ENCODE measurements at places on chromosomes 7 and 10. TPM values are rescaled to one million over a fixed set of nuclear protein-coding genes. Genes with fewer than 3 reads are reported as not detected.

DNA sequence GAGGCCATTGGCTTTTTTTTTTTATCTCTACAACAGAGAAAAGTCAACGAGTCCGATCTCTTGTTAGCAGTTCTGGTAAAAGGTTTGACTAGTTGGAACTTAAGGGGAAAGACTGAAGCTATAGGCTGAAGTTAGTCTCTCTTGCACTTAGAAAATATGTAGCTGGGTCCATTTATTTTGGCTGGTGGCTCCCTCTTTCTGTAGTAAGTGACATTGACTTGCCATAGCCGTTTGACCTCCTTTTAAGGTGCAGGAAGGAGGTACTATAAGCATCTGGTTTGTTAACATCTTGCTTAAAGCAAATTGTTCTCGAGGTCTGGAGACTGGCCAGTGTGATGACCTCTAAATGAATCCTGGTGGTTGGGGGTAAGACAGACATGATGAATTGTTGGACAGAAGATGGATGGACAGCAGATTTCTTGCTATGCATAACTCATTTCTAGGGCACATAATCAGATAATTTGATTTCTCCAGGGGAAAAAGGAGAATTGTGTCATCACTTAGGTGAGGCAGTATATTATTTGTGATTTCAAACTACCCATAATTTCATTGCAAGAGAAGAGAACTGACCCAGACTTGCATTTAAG is 356.3 kb upstream of the GALNT17 start:
- no peak for DNase-seq

DNA sequence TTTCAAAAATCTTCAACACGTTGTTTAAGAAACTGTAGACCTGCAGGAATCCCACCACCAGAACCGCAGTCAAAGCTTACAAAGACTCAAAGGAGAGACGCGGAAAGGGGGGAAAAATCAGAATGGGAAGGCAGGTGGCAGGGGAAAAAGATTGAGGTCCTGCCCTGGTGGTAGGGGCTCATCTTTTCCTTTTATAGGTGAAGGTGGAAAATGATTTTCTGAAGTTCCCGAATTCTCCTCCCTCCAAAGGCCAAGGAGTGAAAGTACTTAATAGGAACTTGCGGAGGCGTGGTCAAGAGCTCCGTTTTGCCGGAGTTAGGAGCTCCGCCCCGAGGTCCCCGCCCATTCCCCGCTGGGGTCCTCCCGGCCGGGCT is 724 bp downstream of the BBIP1 start:
- DNase-seq, result peak; percentile 94

DNA sequence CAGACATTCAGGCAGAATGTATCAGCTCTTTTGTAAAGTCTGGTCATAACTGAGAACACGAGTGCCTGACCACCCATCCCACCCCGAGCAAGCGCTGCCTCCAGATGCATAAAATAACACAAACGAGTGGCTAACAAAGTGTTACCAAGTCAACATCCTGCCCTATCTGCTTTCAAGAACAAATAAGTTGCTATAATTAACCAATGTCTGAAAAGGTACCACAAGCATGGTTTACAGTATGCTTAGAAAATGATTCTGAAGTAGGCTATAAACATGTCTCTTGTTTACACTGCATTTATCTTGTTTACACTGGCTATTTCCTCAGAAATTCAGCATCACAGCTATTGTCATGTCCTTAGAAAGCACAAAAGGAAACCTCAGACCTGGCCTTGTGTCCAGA is 49.5 kb downstream of the PIK3AP1 start:
- no peak for DNase-seq

DNA sequence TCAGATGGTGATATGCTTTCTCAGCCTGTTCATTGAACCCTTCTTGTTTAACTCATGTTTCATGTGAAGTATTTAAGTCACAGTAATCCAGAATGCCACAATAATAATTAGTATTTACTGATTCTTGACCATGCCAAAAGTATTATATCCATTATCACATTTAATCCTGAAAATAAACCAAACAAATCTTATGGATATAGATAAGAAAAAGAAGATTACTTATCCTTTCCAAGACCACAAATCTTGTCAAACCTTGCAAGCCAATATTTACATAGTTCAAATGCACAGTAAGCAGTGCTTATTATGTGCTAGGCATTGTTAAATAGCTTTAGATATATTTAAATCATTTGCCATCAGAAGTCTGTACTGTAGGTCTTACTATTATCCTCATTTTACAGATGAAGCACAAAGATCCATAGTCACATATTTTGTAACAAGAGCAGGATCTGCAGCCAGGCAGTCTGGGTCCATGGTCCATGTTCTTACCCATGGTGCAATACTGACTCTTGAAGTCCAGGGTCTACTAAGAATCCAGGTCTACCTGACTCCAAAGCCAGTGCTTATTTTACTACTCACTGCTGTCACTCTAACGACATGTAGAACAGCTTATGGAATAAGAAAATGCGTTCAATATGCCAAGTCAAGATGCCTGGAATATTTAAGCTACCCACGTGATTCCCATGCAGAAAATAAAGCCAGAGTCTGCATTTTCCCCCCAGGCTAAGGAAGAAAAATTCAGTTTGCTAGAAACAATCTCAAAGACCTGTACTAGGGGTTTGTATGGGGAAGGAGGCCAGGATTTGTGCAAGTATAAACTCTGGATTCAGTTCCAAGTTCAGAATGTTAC is 984.8 kb upstream of the LRRTM3 start:
- no peak for DNase-seq

- no peak for DNase-seq
Observed at GRCh38 chr7:7425321-7425720, 110.4 kb downstream of the COL28A1 start.

DNA sequence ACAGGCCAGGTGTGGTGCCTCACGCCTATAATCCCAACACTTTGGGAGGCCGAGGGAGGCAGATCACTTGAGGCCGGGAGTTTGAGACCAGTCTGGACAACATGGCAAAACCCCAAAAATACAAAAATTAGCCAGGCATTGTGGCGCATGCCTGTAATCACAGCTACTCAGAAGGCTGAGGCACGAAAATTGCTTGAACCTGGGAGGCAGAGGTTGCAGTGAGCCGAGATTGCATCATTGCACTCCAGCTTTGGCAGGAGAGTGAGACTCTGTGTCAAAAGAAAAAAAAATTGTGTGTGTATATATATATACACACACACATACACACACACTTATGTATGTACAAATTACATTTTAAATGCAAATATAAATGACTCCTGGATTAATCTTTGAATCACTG is 76.8 kb upstream of the LRRN3 start:
- DNase-seq, result no peak

- no peak for DNase-seq
Observed at GRCh38 chr7:29995652-29996051, 6.1 kb upstream of the SCRN1 start.

- no peak for DNase-seq
Observed at GRCh38 chr10:70191161-70191971, 21.1 kb upstream of the SAR1A start.

- no peak for DNase-seq
Observed at GRCh38 chr7:41319581-41319980, 383.3 kb downstream of the INHBA start.

- DNase-seq, result no peak
Observed at GRCh38 chr10:21308018-21308417, 217.5 kb downstream of the SKIDA1 start.

GRCh38 chr7:157401567-157402387 is 65.0 kb downstream of the DNAJB6 start:
- DNase-seq, result no peak

DNA sequence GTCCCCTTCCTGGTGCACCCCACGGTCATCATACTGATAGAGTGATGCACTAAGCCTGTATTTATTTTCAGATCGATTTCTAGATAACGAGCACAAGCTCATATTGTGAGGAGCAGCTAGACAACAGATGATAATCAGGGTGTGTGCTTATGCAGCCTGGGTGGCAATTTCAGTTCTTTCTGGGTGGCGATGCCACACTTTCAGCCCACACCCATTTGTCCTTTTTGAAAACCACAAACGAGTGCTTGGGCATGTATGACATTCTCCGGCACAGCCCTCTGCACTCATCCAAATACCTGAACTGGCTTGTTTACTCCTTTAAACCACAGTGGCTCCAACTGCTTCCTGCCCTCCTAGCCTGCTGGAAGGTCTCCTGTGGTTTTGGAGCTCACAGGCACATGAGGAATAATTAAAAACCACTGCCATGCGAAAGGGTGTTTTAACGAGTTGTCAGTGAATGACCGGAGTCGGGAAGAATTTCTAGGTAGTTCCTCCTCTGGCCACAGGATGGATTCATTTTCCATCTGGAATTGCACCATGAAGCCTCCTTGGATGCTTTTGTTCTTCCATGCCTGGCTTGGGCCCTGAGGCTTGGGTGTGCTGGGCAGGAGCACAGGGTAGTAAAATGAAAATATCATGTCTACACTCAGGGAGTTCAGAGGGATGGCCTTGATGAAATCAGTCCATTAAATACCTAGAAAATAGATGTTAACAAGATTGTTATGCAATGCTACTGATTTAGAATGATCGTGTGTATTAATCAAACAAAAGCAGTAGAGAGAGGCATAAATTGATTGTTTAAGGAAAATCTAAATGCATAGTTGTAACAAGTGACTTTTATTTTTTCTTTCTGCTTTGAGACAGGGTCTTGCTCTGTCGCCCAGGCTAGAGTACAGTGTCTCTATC is 52.4 kb upstream of the ITGB1 start:
- DNase-seq, result peak; percentile 97

DNA sequence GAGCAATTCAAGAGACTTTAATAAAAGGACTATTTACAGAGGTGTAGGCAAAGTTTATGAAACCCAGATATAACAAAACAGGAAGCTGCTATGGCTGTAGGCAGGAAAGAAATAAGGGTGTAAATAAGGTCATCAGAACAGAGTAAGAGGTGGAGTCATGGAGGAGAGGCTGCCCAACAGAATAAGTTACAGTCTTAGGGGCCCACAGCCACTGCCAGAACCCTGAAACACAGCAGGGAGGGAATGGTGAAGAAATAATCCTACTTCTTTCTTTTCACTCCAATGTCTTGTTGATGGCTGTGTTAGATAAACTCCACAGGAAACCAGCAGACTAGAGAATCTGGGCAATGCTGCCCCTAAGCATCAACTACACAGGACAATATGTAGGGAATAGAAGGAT is 155.8 kb upstream of the TAC1 start:
- DNase-seq, result no peak

GRCh38 chr10:47139121-47139520 is 160.9 kb upstream of the GDF10 start:
- no peak for DNase-seq

DNA sequence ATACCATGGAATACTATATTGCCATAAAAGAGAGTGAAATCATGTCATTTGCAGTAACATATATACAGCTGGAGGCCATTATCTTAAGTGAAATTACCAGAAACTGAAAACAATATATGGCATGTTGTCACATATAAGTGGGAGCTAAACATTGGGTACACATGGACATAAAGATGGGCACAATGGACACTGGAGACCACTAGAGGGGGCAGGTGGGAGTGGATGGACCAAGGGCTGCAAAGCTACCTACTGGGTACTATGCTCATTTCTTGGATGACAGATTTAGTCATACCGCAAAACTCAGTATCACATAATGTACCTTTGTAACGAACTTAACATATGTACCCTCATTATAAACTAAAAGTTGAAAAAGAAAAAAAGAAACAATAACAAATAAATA is 1167.6 kb downstream of the NXPH1 start:
- no peak for DNase-seq

- no peak for DNase-seq
Observed at GRCh38 chr7:93146036-93146435, 2.1 kb downstream of the SAMD9L start.

GRCh38 chr10:695396-695795 is 5.9 kb upstream of the DIP2C start:
- no peak for DNase-seq

DNA sequence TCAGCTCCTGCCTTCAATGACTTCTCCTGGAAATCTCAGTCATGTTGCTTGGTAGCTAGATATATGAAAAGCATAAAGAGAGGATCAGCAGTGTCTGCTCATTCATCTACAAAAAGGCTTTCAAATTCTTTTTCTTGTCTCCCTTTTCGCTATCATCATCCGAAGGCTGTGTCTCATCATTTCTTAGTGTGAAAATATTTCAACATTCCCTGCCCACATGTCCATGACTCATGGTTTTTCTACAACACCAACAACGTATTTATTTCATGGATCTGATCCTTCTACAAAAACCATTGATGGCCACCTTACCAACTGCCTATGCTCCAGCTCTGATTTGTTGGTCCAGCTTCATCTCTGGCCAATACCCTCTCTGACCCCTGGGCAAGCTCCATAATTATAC is 472.5 kb upstream of the GHITM start:
- DNase-seq, result no peak

GRCh38 chr7:19080093-19080492 is 37.3 kb downstream of the TWIST1 start:
- DNase-seq, result no peak

DNA sequence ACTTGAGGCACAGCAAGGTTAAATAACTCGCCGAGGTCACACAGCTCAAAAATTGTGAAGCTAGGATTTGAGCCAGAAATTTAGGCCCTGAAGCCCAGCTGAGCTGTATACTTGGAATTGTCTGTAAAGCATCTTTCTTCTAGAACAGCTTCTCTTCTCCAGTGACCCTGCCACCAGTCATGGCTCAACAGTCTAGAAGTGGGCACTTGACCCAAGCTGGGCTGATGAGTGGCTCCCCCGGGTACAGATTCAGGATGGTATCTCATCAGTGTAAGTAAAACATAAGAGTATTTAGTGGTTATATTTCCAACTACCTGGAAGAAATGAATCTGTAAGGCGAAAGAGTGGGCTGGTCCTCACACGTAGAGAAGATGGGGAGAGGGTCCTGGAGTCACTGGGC is 243.9 kb upstream of the GPR26 start:
- no peak for DNase-seq

DNA sequence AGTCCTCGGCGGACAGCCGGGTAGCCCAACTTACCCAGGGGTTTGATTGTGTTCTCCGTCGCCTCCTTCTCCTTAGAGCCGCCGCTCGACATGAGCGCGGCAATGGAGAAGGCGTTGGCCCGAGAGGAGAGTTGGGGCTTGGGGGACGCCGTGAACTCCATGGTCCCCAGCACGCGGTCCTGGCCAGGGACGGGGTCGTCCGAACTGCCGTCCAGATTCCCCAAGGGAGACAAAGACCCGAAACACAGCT is 515 bp downstream of the TBX20 start:
- DNase-seq, result no peak

GRCh38 chr10:15856328-15857015 is 3.8 kb downstream of the MINDY3 start:
- no peak for DNase-seq

Gene STEAP1
- 14.9 TPM for total RNA-seq

Gene CHST12
- total RNA-seq, result 3.2 TPM

Gene DNAJC12
- total RNA-seq, result 0.59 TPM

Gene CYP3A4
- total RNA-seq, result not detected

Gene GRM3
- total RNA-seq, result not detected

Gene EPHB6
- total RNA-seq, result 0.83 TPM

Gene LRIT1
- total RNA-seq, result not detected

Gene CALHM3
- not detected for total RNA-seq

Gene CLCN1
- not detected for total RNA-seq

Gene ZP3
- 10.2 TPM for total RNA-seq

Gene PIP4K2A
- total RNA-seq, result 7.2 TPM

Gene CPN1
- not detected for total RNA-seq

Gene LIPK
- total RNA-seq, result not detected
